ENCODE measurements at places on chromosomes 7 and 10.
A peak's percentile ranks its signal among the peaks of the same experiment; 100 is the strongest.

GRCh38 chr7:117990834-117991233, 117.6 kb upstream of the CTTNBP2 start:
- DNase-seq = no peak

GRCh38 chr10:97705006-97705670, 8.4 kb upstream of the MARVELD1 start:
- no peak for DNase-seq

DNA sequence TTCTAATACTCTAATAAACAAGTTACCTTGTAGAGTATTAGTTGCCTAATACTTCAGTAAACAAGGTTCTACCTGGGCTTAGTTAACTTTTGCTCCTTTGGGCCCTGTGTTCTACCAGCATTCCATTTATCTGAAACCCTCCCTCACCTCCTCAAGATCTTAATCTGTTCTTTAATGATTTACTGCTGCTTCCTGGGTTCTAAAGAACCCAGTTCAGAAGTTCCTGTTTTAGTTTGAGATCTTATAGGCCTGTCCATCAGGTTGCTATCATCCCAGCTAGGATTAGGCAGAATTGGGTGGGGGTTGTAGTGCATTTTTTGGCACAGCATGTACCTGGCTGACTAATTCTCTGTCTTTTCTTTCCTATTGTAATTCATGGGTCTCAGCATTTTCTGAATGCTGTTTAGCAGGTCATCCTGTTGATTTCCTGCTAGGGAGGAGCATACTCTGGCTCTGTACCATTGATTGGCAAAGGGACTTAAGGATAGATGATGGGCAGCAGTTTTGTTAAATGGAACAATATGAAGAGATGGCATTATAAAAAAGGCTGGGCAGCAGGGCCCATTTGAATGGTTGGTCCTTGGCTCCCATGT, 53.7 kb upstream of the TMEM248 start:
- no peak for DNase-seq

GRCh38 chr10:132452216-132452650, 55.2 kb downstream of the PWWP2B start:
- no peak for DNase-seq

- DNase-seq = no peak
These were observed 23.9 kb upstream of the TMEM273 start for GRCh38 chr10:49212076-49212475.

DNA sequence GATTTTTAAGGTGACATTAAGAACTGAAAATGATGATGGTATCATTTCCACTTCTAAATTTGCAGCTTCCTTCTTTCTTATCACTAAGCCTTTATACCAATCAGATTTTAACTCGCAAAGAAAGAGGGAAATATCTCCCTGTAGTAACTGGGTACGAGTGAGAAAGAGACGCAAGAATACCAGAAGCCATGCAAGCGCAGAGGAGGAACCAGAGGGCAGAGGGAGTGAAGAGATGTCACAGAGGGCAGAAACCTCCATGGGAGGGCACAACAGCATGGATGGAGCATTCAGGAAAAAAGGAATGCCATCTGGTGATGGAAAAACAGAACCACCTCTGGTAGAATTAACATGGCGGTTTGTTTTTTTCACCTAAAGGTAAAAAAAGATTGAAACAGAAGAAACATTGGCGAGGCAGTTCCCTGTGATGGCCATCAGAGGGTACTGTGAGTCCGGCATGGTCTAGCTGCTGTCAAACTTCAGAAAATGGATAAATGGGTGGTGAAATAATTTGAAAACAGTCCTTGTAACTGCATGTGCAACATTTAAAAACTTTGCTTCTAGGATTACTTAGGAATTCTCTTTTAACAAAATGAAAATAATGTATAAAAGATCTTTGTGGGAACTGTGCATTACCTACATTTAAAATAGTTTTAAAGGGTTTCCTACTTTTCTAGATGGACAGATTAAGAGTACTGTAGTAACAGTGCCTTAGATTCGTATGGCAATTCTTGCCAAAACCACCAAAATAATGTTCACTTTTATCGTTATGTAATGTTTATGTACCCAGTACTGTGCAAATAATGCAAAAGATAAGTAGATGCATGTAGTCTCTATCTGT, 91.8 kb downstream of the ARHGAP12 start:
- peak; percentile 20 for DNase-seq

DNA sequence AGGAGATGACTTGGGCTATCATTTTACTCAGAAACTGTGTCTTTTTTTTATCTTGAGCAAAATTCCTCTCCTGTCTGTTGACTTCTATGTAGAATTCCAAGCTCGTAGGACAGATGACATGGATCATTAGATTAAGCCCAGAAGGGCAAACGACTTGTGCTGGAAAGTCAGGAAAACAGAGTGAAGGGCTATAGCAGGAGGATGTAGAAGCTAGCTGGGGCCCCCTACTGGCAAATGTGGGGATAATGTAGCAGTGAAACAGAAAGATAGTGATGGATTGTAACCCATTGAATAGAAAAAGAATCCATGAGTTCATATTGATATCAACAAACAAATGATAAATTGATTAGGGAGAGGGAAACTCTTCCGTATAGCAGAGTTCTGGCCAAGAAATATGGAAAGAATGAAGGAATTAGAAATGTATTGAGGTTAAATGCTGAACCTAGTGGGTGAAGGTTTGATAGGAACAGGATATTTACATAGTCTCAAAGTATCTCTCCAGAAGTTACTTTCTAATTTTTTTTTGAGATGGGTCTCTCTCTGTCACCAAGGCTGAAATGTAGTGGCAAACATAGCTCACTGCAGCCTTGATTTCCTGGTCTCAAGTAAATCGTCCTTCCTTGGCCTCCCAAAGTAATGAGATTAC, 103.6 kb downstream of the LYZL1 start:
- peak; percentile 20 for DNase-seq

DNA sequence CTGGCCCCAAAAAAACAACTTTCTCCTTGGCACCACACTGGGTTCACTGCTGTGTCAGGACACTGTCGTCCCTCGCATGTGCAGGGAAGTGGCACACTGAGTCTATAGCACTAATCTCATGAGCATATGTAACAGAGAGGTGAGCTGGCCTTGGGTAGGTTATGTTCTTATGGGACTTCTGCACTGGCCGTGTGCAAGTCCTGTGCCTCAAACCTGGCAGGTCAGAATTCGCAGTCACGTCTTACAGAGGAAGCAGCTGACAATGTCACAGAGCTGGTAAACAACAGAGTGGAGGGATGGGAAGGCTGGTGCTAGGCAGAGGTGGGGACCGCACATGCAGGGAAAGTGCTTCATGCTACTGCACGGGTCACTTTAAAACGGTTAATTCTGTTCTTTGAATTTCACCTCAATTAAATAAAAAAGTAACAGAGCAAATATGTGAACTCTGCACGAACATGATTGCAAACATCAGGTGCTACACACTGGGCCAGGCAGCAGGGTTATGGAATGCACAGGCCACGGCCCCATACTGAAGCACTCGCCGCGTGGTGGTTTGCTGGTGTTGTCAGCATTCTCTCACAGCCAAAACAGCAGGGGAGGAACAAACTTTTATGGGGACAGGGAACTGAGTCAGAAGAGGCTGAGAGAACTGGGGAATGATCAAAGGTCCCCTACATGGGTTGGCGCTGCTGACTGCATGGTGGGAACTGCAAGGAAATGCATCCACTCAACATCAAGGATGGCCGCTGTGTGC, 54.2 kb downstream of the VOPP1 start:
- DNase-seq = no peak
